ENCODE measurements at places on chromosomes 2 and 18.
A peak's percentile ranks its signal among the peaks of the same experiment; 100 is the strongest.

- H3K4me3 ChIP-seq = peak overlapping the region; percentile 62
- peak overlapping the region; percentile 64 for H3K27ac ChIP-seq
- no peak for DNase-seq
- H3K36me3 ChIP-seq = peaks cover 7% of the 10 kb centered on the region
- H3K4me1 ChIP-seq = peaks cover 32% of the 10 kb centered on the region
- H3K27me3 ChIP-seq = no peaks in the 10 kb centered on the region
These were observed 1.0 kb downstream of the AGAP1 start for GRCh38 chr2:235494716-235495372.

- H3K36me3 ChIP-seq = no peaks in the 10 kb centered on the region
- DNase-seq = no peak
- H3K4me1 ChIP-seq = no peaks in the 10 kb centered on the region
These were observed 27.1 kb upstream of the STEAP3 start for GRCh38 chr2:119196301-119197125.

- H3K27me3 ChIP-seq = no peaks in the 10 kb centered on the region
- peak within 1 kb of the TSS; percentile 93 for H3K27ac ChIP-seq
- peaks cover 27% of the 10 kb centered on the region for H3K4me1 ChIP-seq
- H3K4me3 ChIP-seq = peak within 1 kb of the TSS; percentile 90
- peak; percentile 97 for DNase-seq
These were observed at the start of gene PPP1CB for GRCh38 chr2:28751252-28751955. Gene PPP1CB (plus strand): TSS chr2:28751830. CDS start chr2:28752125, 295 bp downstream.

- no peak overlapping the region for H3K27ac ChIP-seq
- DNase-seq = no peak
- no peaks in the 10 kb centered on the region for H3K27me3 ChIP-seq
- no peak overlapping the region for H3K4me3 ChIP-seq
- H3K4me1 ChIP-seq = no peaks in the 10 kb centered on the region
These were observed 165.0 kb upstream of the PARD3B start for GRCh38 chr2:204380141-204380881.
